ENCODE measurements at places on chromosomes 3 and 15.

GRCh38 chr15:29612701-29613100 is 209.6 kb downstream of the TJP1 start:
- DNase-seq = no peak

DNA sequence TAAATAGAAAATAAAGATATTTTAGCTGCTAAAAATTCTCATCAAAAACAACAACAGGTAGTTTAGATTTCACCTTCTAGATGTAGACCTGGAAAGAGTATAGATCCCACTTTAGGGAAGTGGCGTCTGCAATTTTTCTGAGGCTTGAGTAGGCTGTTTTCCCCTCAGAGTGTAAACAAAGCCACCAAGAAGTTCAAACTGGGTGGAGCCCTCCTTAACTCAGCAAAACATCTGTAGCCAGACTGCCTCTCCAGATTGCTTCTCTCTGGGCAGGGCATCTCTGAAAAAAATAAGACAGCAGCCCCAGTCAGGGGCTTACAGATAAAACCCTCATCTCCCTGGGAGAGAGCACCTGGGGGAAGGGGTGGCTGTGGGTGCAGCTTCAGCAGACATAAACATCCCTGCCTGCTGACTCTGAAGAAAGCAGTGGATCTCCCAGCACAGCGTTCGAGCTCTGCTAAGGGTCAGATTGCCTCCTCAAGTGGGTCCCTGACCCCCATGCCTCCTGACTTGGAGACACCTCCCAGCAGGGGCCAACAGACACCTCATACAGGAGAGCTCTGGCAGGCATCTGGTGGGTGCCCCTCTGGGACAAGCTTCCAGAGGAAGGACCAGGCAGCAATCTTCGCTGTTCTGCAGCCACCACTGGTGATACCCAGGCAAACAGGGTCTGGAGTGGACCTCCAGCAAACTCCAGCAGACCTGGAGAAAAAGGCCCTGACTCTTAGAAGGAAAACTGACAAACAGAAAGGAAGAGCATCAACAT is 259.6 kb downstream of the STXBP5L start:
- no peak for DNase-seq

- DNase-seq = no peak
These were observed 35.7 kb upstream of the DLG1 start for GRCh38 chr3:197333901-197334639.

GRCh38 chr3:64501298-64501906 is 186.4 kb downstream of the ADAMTS9 start:
- no peak for DNase-seq

DNA sequence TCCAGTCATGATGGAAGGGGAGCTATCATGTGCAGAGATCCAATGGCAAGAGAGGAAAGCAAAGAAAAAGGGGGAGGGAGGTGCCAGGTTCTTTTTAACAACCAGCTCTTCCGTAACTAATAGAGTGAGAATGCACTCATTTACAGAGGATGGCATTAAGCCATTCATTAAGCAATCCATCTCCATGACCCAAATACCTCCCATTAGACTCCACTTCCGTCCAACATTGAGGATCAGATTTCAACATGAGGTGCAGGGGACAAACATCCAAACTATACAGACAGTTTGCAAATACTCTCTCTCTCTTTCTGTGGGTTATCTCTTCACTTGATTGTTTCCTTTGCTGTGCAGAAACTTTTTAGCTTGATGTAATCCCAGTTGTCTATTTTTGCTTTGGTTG is 21.2 kb downstream of the ZDHHC23 start:
- no peak for DNase-seq

DNA sequence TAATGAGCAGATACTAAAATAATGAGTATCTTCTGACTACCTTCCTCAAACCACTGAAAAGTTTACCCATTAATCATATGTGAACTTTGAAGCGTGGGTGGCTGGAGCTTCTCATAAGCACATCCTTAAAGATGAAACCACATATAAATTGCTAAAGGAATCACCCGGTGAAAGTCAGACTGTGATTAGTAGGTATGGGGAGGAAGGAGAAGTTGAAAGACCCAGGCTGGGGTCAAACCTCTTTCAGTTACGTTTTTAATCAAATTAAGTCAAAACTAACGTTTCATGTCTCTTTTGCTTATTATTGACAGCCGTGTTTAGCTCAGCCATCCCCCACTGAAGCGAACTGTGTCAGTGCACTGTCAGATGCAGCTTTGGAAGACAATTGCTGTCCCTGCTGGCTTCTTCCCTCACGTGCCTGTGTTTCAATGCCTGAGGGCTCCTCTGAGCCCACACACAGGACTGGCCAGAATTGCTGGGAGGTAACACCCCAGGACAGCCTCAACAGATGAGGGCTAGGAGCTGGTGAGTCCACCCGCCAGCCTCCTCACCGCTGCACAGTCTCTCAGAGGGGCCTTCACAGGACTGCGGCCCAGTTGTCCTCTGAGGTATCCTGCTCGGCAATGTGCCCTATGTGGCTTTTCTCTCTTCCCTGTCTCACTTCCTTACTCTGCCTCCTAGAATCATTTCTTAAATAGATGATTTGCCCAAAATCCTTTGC is 29.3 kb upstream of the SH3BP5 start:
- peak; percentile 91 for DNase-seq

- no peak for DNase-seq
These were observed 116.5 kb upstream of the CMC1 start for GRCh38 chr3:28124882-28125281.

DNA sequence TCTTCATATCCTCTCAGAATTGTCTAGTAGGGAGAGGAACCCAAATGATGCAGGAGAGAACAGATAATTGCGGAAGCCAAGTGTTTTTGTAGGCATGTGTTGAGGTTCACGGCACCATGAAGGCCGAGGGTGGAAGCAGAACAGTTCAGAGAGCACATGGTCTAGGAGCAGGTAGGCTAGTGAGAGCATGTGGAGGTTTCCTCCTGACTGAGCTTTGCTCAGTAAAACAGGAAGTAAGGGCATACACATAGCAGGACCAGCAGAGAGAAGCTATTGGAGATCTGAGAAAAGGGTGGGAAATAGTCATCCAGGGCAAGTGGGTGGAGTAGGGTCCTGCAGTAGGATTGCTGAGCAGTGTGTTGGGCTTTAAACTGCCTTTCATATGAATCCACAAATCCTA is 491.1 kb downstream of the FHIT start:
- DNase-seq = no peak

DNA sequence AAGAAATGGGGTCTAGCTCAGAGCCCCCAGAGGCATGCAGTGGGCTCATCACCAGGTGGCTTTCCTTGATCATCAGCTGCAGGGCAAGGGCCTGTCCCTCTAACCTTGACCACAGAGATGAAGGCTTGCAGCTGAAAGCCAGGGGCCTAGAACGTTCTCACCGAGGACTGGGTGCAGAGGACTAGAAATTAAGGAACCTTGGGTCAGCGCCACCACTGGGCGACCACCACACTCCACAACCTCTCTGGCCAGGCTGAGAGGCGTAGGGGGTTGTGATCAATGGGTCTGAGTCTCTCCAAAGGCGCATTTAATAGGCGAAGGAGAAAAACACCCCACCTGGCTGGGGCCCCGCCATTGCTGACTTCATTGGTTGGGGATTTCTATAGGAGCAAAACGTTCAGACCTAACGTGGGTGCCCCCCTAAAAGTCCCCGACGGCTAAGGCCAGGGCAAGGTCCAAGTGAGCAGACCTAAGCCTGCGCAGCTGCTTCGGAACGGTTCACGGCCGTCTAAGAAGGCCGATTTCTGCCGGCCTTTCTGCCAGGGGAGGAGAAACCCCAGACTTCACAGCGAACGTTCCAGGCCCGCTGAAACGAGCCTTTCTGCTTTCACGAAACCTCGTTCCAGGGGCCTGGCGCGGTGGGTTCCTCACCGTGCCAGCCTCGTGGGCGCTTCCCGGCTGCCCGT is 915 bp downstream of the BCL2L10 start:
- DNase-seq = no peak

- no peak for DNase-seq
These were observed 42.5 kb upstream of the SPTSSB start for GRCh38 chr3:161413855-161414210.

DNA sequence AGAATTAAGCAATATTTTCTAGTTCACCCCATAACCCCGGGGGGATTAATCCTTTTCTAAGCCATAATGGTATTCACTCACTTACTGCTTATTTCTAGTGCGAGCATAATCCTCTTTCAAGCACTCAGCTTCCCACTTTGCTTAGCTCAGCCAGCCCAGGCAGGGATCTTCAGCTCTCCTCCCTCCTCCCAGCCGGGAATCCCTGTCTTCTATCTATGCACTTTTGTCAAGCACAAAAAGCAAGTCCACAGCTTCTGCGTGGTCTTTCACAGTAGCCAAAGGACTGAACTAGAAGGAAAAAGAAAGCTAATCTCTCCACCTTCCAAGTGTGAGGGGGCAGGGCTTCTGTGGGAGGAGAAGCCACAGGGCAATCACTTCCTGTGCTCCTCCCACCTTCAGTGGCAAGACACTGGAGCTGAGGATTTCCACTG is 62.8 kb downstream of the PEX5L start:
- DNase-seq = no peak

DNA sequence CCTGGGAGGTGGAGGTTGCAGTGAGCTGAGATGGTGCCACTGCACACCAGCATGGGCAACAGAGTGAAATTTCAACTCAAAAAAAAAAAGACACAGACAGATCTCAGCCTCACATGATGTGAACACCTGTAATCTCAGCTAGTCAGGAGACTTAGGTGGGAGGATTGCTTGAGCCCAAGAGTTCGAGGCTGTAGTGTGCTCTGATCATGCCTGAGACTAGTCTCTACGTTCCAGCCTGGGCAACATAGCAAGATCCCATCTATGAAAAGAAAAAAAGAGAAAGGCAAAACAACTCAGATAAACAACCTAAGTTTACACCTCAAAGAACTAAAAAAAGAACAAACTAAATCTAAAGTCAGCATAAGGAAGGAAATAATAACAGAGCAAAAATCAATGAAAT is 11.0 kb downstream of the SCAPER start:
- DNase-seq = no peak

DNA sequence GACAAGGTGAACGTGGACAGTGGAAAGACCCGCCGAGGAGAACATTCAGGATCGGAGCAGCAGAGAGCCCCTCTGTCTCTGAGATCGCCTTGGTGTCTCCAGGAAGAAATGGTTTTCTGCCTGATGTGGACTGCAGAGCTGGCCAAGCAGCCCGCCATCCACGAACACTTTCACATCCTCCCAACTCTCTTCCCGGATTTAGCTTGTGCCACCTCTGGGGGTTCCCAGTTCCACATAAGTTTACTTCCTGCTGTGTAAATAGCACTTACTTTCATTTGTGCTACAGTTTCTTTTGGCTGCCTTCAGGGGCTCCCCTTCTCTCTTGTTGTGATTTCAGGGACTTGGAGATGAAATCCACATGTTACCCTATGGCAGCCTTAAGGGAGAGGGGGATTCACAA is 48.4 kb downstream of the SEMA5B start:
- no peak for DNase-seq

- DNase-seq = no peak
These were observed 68.2 kb downstream of the SIDT1 start for GRCh38 chr3:113600418-113601182.

GRCh38 chr3:186368717-186369116 is 6.7 kb upstream of the DGKG start:
- no peak for DNase-seq

- peak; percentile 30 for DNase-seq
These were observed 809 bp downstream of the NDUFAF3 start for GRCh38 chr3:49022688-49023171.

GRCh38 chr3:4742359-4742758 is 236.9 kb upstream of the BHLHE40 start:
- DNase-seq = no peak

GRCh38 chr15:52113235-52113634 is 660 bp upstream of the BCL2L10 start:
- no peak for DNase-seq

GRCh38 chr3:6549296-6549695 is 311.6 kb upstream of the GRM7 start:
- DNase-seq = no peak

DNA sequence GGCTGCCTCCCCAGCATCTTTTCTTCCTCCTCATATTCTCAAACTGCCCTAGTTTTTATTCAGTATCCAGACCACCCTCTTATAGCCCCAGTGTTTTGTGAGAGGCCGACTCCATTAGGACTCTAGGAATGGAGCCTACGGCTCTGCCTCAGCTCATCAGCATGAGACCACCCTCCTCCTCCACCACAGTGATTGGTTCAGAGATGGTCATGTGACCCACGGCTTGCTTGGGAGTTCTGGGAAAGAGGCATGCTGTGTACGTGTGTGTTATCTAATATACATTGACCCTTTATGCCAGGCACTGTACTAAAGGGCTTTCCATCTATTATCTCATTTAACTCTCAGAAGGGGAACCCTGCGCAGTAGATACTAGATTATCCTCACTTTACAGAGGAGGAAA is 17.8 kb upstream of the CMTM7 start:
- DNase-seq = no peak

GRCh38 chr3:20074226-20075063 is 34.2 kb downstream of the KAT2B start:
- no peak for DNase-seq

- DNase-seq = no peak
These were observed 82.3 kb downstream of the LRTM1 start for GRCh38 chr3:54845551-54845950.

DNA sequence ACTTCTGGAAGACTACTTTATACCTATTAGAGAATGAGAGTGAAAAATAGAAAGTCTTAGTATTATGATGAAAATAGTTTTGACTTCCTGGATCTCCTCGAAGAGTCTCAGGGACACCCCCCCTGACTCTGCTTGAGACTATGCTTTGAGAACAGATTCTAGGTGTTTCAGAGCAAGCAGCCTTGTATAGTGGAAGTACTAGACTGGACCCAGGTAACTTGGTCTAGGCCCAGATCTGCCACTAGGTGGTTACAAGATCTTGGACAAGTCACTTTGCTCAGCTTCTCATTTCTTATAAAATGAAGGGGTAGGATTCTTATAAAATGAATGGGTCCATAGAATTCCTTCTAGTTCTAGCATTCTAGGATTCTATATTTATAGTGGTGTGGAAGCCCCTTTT is 9.1 kb downstream of the ABHD5 start:
- DNase-seq = no peak
